Right hindlimb (tissue), 1 donor: ENCODE measurements at places on chromosomes 3 and 15.

GRCh38 chr15:38048001-38048455 is 113.6 kb downstream of the TMCO5A start:
- no peak for DNase-seq

GRCh38 chr3:197356275-197356674 is 57.9 kb upstream of the DLG1 start:
- peak; percentile 16 for DNase-seq

GRCh38 chr3:52084216-52084945 is 28.0 kb upstream of the DUSP7 start:
- no peak for DNase-seq

DNA sequence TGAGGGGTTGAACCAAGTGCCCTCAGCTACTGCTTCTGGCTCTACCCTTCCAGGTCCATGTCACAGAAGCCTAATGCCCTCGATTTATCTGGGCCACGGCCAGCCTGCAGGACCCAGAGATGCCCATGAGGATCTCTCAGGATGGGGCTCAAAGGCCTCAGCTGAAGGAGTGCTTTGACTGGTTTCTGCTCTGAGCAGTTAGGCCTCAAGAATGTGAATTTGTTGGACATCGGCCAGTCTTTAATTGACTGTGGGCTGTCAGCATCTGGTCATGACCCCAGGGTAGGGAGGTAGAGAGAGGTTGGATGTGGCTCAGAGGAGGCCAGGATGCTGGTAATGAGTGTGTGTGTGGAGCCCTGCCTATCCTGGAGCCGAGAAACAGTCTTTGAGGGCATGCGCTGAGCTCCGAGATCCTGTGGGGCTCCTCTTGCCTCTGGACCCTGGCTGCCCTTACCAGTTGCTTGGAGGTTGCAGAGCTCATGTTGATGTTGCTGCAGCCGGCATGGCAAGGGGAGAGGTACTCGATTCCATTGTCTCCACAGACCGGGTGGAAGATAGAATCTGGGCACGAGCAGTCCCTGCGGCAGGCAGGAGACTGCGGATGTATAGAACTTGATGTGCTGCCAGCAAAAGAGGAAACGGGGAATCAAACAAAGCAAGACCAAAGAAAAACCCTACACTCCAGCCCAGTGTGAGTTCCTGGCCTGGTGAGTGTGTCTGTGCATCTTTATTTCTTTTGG is 49.1 kb upstream of the RAB6B start:
- DNase-seq, result peak; percentile 79

GRCh38 chr3:31172336-31172735 is 277.9 kb upstream of the GADL1 start:
- DNase-seq, result no peak

- DNase-seq, result peak; percentile 58
These were observed 35.7 kb upstream of the TMOD3 start for GRCh38 chr15:51793521-51794305.

DNA sequence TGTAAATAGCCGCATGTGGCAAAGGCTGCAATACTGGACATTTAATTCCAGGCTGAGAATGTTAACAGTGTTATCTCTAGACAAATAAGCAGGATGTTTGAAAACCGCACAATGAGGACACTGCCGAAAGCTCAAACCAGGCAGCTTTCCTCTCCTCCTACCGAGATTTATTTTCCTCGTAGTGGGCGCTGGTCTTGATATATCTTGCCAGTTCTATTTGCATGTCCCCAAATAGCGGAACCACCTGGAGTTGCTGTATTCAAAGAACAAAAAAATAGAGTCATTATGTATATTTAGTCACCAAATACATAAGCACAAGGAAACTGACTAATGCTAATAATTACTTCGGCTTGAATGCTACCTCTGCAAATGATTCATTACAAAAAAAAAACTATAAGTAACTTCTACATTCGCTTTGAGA is 46.5 kb downstream of the CYFIP1 start:
- no peak for DNase-seq

DNA sequence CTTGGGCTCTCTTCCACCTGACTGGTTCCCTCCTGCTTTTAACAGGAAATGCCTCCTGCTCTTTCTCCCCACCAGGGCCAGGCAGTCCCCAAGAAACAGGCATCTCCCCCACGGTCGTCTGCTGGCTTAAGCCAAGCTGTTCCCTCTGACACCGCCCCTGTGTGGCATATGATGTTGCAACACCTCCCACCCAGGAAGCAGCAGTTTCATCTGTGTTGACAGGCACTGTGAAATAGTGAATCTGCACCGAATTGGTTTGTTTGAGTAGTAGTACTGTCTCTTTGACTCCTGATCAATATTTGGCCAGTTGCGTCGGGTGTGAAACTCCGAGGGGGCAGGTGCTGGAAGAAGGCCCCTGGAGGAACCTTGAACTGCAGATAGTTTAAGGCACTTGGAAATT is 188.8 kb downstream of the FEZF2 start:
- no peak for DNase-seq

- no peak for DNase-seq
These were observed 200.6 kb downstream of the BCHE start for GRCh38 chr3:165636684-165637015.

DNA sequence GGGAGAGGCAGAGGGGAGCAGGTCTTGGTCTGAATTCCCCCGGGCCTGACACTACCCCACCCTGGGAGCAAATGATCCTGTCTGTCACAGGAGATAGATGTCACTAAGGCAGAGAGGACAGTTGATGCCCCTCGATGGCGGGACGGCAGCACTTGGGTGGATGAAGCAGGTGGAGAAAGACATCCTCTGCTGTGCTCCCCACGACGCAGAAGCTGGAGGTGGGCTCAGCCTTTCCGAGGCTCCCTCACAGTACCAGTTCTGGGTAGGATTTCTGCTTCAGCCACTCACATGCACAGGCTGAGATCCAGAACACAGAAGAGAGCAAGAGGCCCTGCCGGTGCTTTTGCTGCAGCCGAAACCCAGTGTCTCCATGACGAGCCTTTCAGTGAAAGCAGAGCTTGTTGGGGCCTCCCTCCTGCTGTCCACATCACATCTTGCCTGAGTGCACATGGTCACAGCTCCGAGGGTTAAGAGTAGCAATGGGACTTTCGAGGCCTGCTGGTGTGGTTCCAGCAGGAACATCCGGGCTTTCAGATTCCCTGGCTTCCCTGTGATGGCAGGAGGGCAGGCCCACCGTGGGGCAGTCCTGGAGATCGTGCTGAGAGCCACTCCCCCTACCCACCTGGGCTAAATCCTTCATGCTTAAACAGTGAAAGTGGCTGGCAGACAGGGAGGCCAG is 107.3 kb upstream of the PRR20G start:
- DNase-seq, result no peak

DNA sequence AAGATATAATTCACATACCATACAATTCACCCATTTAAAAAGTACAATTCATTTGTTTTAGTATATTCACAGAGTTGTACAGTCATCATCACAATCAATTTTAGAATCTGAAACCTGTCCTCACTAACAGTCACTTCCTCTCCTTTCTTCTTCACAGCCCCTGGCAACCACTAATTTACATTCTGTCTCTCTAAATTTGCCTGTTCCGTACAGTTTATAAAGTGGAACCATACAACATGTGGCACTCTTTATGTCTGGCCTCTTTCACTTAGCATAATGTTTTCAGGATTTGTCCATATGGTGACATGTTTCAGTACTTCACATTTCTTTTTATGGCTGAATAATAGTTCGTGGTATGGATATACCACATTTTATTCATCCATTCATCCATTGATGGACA is 22.7 kb downstream of the ERICH6 start:
- DNase-seq, result no peak

- peak; percentile 46 for DNase-seq
These were observed 20.6 kb downstream of the SMAD3 start for GRCh38 chr15:67085818-67086636.

DNA sequence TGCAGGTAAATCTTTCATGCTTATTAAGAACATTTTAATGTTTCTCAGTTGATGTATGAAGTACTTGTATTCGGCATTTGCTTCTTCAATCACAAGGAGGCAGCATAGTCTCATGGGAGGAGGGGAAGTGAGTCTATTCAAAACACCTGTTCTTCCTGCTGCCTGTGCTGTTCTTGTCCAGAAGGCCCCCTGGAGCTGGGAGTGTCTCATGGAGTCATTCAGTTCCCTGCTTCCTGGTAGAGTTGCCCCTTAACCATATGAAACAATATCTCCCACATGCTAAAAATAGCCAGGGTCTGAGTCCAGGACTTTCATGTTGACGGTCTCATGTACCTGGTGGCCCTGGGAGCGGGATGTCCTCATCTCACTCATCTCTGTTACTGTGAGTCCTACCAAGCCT is 15.5 kb upstream of the PPP1R2 start:
- no peak for DNase-seq

- DNase-seq, result no peak
These were observed 36.7 kb downstream of the HMG20A start for GRCh38 chr15:77457191-77457904.

- no peak for DNase-seq
These were observed 253.2 kb downstream of the ZPLD1 start for GRCh38 chr3:102687851-102688555.

- no peak for DNase-seq
These were observed 23.7 kb downstream of the DNAJB8 start for GRCh38 chr3:128442949-128443348.

DNA sequence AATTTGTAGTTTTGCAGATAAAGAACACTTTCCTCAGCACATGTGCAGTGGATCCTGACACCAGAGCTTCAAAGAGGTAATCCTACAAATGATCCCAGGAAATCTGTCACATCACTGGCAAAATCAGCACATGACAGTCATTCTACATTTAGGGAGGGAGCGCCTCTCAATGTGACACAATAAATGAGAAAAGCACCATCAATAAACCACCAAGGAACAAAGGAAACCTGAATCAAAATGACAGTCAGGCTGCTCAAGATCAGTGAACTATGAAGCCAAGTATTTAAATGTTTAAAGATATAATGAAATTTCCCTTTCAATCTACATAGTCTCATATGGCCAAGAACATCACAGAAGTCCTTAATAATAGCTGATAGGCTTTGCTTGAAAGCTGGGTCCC is 119.5 kb downstream of the LRRN1 start:
- DNase-seq, result no peak

DNA sequence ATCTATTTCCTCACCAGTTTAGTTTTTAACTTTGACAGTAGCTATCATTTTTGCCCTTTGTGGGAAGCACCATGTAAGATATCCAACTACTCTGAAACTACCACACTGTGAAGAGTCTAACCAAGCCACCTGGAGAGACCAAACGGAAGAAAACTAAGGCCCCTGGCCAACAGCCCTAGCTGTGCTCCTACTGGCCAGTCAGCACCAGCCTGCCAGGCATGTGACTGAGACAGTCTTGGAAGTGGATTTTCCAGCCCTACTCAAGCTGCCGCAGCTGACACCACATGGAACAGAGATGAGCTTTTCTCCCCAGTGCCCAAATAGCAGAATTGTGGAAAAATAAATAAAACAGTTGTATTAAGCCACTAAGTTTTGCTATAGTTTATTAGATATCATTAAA is 2.9 kb upstream of the TBC1D5 start:
- no peak for DNase-seq

GRCh38 chr15:39376371-39376909 is 204.4 kb upstream of the THBS1 start:
- no peak for DNase-seq

- no peak for DNase-seq
These were observed 258.2 kb upstream of the STT3B start for GRCh38 chr3:31274326-31275024.

GRCh38 chr3:132351222-132351806 is 34.1 kb downstream of the ACP3 start:
- no peak for DNase-seq

- no peak for DNase-seq
These were observed 13.5 kb downstream of the TBC1D21 start for GRCh38 chr15:73886717-73887345.

DNA sequence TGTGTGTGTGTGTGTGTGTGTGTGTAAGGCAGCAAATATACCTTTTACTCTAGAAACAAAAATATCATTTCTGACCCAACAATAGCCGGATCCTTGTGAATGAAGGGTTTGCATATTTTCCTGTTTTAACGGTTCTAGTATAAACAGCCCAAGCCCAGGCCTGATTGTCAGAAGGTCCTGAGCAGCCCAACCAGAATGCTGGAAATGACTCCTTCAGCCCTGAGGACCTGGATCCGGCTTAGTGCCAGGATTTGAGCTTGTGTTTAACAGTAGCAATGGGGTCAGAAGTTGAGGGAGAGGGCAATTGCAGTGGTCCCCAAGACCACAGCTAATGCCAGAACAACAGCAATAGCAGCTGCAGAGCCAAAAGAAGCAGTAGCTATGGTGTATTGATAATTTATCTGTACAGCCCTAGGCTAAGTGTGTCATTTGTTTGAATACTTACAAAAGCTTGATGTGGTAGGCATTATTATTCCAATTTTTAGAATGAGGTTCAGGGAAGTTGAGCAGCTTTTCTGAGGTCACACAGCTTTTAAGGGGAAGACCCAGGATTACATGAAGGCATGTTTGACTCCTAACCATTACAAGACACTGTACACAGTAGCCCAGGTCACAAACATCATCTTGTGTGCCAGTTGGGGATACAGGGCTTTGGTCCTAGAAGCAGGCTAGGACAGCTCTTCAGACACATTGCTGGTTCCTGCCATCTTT is 12.8 kb downstream of the FOXL2 start:
- DNase-seq, result no peak

DNA sequence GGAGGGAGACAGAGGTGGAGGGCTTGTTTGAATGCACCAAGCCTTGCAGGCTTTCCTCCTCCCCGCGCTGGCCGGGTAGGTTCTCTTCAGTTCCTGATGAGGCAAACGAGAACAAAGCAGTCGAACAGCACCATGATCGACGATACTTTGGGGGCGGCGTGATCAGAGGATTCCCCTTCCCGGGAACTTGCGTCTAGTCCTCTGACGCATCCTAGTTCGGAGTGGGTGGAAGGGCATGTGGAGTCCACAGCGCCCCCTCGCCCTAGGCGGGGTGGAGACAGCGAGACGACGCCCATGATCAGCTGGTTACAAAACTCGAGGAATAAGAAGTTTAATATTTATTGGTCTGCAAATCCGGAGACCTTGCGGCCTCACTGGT is 452 bp upstream of the SV2B start:
- peak; percentile 36 for DNase-seq

DNA sequence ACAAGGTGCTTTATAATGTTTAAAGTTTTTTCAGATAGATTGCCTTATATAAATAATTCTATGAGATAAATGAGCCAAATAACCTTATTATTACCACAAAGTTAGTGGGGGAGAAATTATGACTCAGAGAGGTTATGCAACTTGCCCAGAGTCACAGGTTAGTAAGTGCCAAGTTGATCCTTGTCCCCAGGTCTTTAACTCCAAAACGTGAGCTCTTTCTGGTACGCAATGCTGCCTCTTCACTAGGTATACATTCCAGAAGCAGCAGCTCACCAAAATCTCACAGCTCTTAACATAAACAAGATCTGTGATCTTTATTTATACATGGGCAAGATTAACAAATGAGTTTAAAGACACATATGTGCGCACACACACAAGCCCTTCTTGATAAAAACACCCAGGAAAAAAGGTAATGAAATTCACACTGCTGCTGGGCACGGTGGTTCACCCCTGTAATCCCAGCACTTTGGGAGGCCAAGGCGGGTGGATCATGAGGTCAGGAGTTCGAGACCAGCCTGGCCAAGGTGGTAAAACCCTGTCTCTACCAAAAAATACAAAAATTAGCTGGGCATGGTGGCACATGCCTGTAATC is 59.8 kb upstream of the NR2F2 start:
- DNase-seq, result no peak

GRCh38 chr3:57956119-57956832 is 51.9 kb upstream of the FLNB start:
- DNase-seq, result no peak

- no peak for DNase-seq
These were observed 305.0 kb downstream of the WDR72 start for GRCh38 chr15:53454535-53454842.
